ENCODE measurements at places on chromosomes 2 and 18.
A peak's percentile ranks its signal among the peaks of the same experiment; 100 is the strongest.

DNA sequence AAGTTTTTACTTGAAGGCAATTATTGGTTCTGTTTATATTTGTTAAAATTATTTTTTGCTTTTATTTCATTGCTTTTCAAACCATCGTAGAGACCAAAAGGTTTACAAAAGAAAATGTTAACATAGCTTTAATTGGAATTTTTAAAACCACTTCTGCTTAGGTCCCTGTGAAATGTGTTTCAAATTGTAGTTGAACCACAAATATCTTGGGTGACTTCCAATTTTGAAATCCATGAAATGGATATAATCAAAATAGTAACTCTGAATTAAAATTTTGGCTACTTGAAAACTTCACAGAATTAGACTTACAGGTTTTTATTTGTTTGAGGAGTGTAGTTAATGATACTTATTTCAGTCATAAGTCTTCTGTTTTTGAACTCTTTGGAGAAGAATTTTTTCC is 3.1 kb upstream of the SPAG16 start:
- no peak for DNase-seq

GRCh38 chr18:51235009-51235789 is 37.7 kb upstream of the MEX3C start:
- peak; percentile 6 for DNase-seq

- DNase-seq, result no peak
Measured at GRCh38 chr2:110688594-110689091, 10.8 kb upstream of the BUB1 start.

DNA sequence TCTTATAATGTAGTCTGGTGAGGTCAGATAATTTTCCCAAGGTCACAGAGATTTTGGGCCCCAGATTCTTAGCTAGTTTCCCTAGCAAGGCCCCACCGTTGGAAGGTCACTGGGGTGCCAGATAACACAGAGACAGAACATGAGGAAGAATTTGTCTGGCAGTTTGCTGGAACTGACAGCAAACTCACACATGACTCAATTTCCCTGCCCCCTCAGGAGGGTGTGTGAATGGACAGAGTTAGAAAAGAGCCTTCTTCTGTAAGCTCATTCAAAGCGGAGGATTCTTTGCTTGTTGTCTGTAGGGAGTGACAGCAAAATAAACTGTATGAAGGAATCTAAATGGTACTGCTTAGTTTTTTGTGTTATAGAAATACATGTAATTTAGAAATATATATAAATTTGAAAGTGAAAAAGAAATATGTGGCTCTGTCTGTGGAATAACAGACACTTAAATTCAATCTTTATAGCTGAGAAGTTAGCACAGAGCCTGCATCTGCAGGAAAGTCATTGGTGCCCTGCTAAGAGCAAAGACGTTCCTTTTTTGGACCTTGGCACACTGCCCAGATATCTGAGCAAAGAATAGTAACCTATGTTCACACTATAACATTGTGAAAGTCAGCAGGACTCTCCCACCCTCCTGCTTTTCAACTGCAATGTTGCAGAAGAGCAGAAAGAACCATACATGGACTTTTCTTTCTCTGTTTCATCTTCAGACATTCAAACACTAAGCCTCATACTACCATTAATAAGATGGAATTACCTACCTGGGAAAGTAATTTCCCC is 2.1 kb downstream of the MDH1 start:
- DNase-seq, result no peak

DNA sequence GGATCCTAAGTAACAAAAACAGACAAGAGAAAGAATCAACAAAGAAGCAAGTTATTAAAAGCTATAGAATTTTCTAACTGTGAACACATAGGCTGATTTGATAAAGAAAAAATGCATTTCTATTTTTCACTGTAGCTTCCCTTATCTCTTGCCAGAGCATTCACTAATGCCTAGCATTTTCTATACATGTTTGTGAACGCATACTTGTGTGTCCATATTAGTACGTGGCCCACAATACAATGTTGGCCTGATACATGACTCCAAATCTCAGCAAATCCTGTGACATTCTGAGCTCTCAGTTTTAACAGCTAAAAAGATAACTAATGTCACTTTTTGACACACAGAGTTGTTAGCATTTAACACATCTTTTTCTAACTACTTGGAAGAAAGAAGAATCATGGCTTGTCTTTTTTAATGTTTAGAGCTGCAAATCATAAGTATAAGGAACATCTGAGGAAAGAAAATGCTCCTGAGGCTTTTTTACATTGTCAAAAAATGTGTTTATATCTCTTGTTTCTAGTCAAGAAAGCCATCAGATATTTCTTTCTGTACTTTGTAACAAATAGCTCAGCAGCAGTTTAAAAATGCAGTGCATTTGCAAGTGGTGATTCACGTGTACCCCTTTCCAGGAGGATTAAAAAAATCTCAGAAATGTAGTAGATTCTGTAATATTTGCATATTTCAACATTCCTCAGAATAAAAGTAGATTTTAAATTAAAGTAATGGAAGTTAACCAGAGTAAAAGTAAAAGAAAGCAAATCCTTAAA is 1646.8 kb upstream of the TMEFF2 start:
- no peak for DNase-seq

DNA sequence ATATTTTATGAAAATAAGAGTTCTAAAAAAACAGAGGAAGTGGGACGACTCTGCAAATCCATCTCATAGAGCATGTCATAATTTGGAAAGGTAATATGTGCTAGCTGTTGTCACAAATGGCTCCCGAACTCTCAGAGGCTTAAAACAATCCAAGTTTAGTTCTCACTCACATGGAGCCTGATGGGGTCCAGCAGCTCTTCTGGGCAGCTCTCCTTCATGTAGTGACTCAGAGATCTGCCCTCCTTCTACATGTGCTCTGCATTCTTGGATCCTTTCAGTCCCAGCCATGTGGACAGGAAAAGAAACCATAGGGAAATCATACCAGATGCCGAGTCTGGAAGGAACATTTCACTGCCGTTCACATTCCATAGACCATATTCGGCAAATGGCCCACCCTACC is 180.1 kb upstream of the APCDD1 start:
- no peak for DNase-seq

DNA sequence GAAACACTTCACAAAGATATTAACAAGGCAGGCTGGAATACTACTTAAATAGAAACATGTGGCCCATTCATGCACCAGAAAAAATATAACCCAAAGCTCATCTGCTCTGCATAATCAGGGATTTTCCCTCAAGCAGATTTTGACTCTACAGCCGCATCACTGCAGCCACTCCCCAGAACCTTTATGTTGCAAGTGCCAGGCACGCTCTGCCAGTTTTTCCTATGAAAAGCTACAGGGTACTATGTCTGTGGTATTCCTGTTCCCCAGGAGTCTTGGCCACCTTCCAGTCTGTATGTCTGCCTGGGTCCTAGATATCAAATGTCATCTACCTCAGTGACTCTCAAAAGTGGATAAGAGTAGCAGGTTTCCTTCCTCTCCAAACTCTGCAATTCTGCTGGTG is 3.8 kb downstream of the COA5 start:
- DNase-seq, result no peak

GRCh38 chr18:12625241-12625640 is 32.7 kb downstream of the SPIRE1 start:
- no peak for DNase-seq

GRCh38 chr18:75548353-75548905 is 120.9 kb upstream of the SMIM21 start:
- DNase-seq, result no peak

DNA sequence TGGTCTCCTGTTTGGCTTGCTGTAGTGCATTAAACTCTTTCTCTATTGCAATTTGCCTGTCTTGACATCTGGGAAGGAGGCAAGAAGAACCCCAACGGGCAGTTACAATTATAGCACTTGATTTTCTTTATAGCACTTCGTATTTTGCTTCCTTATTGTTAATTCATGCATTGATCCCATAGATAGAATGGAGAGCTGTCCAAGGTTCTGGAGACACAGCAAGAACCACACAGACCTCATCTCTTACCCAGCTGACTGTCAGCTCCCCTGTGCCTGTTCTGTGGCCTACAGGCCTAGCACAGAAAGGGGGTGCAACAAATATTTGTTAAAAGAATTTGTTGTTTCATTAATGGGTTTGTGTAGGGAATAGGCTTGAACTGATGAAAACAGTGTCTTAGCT is 194.3 kb downstream of the GALNT1 start:
- DNase-seq, result no peak

GRCh38 chr2:127320586-127321275 is 26.8 kb upstream of the ERCC3 start:
- no peak for DNase-seq

- no peak for DNase-seq
Measured at GRCh38 chr2:66733364-66733999, 298.6 kb downstream of the MEIS1 start.

GRCh38 chr18:59268721-59269562 is 4.3 kb downstream of the RAX start:
- DNase-seq, result no peak

DNA sequence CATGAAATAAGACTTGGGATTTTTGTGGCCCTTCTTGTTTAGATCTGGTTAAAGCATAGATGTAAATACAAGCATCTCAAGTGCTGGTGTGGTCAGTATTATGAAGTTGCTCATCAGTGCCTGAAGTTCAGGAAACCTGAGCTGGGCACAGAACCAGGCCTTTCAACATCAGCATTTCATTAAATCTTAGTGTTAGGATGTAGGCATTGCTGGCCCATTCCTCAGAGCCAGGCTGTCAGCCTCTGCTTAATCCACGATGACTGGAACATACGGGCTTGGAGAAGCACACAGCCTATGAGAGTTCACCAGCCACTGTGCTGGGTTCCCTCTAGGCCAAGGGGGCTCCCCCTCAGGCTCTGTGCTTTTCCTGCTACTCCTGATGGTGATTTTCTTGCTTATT is 270.2 kb downstream of the EN1 start:
- DNase-seq, result no peak

- no peak for DNase-seq
Measured at GRCh38 chr2:46979571-46979979, 64.0 kb upstream of the MCFD2 start.

- no peak for DNase-seq
Measured at GRCh38 chr2:31125918-31126695, 12.1 kb downstream of the GALNT14 start.

DNA sequence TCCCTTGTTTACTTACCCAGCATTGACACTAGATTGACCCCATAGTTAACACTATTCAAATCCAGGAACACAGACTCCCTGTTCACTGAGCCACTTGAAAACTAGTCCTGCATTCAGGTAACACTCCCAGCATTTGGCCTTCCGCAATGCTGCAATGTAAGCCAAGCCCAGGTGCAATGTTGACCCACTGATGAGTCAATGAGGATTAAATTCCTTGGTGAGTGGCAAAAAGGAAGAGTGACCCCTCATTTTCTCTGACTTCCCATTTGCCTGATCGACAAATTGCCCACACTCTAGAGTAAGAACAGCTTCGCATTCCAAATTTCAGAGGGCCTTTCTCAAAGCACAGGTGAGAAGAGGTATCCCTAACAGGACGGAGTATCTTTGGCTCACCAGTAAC is 251.9 kb downstream of the FBXO15 start:
- DNase-seq, result no peak

- DNase-seq, result no peak
Measured at GRCh38 chr2:233221378-233222063, 30.0 kb upstream of the ATG16L1 start.

- no peak for DNase-seq
Measured at GRCh38 chr2:8418721-8419120, 263.1 kb upstream of the ID2 start.

DNA sequence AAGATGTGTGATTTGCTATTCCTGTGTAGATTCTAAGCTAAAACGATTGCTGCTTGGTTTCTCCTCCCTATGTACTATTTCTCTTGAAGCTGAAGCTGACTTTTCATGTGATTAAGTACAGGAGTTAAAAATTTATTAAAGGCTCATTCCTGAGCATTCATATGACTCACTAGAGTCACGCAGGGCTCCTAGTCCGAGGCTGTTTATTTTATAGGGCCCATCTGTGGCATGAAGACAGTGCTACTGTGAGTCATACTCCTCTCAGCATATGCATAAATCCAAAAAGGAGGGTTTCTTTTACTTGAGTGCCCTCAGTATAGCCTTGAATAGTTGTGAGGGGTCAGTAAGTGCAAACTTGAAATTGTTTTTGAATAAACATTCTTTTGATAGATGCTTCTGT is 378.8 kb downstream of the PTPRM start:
- peak; percentile 28 for DNase-seq

DNA sequence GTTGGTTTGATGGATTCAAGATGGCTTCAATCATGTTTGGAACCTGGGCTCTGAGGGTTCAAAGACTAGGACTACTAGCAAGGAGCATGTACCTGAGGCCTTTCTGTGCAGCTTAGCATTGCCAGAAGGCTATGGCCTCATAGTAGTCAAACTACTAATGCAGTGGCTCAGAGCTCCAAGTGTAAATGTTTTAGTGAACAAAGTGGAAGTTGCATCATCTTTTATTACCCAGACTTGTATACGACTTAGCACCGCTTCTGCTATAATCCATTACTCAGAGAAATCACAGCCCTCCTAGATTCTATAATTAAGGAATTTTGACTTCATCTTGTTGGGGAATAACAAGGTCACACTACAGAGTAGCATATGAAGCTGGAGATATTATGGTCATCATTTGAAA is 210.5 kb downstream of the ERBB4 start:
- no peak for DNase-seq

DNA sequence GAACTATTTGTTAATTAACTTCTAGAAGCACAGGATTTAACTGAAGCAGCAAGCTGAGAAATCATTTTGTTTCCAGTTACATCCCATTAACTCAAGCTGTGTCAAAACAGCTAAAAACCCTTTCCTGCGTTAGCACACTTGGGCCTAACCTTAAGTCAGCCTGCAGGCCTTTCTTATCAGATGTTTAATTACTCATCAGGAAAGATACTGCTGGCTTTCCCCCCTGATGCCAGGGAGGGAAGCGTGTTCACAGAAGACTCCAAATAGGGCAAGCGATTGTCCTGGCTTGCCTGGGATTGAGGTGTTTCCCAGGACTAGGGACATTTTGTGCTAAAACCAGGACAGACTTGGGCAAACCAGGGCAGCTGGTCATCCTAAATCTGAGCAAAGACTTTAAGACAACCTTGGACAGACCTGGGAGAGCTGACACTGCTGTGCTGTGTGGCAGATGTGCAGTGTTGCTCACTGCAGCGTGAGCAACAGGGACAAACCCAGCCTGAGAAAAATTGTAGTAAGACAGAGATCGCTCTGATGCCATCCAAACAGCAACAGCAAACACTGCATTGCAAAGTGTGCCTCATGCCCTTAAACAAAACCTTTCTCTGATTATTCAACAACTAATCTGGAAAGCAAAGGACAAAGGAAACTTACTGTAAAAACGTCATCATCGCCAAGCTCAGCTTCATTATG is 100.9 kb downstream of the SPRED2 start:
- DNase-seq, result no peak

All from CD4-positive, alpha-beta T cell treated with Interleukin-4 for 4 hours (primary cell).